ENCODE measurements at places on chromosomes 3 and 15.
A peak's percentile ranks its signal among the peaks of the same experiment; 100 is the strongest.

GRCh38 chr15:27094235-27094634 lies 123.3 kb downstream of the GABRG3 start:
- no peak for DNase-seq

DNA sequence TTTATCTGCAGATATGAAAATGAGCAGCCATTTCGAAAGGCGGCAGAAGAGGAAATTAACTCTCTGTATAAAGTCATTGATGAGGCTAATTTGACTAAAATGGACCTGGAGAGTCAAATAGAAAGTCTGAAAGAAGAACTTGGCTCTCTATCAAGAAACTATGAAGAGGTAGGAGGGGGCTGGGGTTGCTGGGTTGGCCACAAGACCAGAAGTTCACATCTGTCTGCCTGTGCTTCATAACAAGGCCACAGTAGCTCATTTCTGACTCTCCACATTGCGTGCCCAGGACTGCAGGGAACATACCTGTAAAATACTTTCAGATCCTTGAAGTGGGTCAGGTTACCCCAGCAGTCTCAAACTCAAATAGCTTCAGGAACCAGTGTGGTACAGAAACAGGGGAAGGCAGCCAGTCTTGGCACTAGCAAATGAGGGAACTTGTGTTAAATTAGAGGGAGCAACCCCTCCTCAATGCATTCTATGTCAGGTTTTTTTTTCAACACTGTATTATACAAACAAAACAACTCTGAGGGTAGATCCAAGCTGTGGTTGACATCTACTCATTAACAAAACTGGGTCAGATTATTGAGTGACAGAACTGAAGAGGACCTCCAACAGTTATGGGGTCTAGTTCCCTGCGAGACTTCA lies 48.7 kb downstream of the BFSP2 start:
- peak; percentile 76 for DNase-seq

DNA sequence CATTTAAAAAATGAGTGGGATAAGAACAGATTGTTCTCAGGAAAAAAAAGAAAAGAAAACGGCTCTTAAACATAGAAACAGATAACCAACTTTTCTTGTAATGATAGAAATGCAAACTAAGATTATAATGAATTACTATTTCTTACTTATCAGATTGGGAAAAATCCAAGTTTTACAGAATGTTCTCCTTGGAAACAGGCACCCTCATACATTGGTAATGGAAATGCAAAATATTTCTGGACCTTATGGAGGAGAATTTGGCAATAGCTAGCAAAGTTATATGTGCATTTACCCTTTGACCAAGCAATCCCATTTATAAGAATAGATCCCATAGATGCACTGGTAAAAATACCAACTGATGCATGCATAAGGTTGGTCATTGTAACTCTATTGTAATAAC lies 3.7 kb upstream of the ANKDD1A start:
- no peak for DNase-seq

GRCh38 chr15:84799511-84800187 lies 17.5 kb upstream of the ALPK3 start:
- no peak for DNase-seq

- no peak for DNase-seq
Observed at GRCh38 chr3:39671116-39671515, 138.3 kb upstream of the MYRIP start.

- DNase-seq, result no peak
Observed at GRCh38 chr15:48466820-48467219, 135.6 kb downstream of the DUT start.

GRCh38 chr15:82105451-82106215 lies 59.8 kb upstream of the MEX3B start:
- DNase-seq, result no peak

GRCh38 chr3:108171106-108171505 lies 51.1 kb downstream of the IFT57 start:
- DNase-seq, result no peak

GRCh38 chr3:65664446-65664845 lies 374.3 kb downstream of the MAGI1 start:
- DNase-seq, result no peak

GRCh38 chr3:132032959-132033358 lies 1.9 kb downstream of the CPNE4 start:
- DNase-seq, result no peak

DNA sequence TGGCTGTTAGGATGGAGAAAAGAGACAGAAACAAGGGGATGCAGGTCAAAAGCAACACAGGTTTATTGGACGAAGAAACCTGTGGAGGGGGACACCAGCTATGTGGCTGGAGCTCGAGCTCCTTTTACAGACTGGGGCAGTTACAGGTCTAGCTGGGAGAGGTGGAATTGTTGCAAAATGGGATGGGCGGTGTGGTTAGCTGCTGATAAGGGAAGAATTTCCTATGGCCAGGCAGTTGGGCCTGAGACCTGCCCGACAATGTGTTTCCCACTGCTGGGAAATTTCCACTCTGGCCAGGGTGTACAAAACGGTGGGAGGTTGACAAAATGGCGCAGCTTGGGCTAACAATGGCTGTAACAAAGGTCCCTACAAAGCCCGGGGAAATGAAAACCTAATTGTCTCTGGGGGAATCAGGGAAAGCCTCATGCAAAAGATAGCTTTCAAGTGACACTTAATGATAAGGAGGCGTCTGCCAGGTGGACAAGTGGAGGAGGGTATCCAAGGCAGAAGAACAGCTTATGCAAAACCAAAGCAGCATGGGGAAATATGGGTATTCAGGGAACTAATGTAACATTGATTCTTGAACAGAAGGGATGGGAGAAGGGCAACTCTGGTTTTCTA lies 137.4 kb upstream of the SGO1 start:
- DNase-seq, result no peak

DNA sequence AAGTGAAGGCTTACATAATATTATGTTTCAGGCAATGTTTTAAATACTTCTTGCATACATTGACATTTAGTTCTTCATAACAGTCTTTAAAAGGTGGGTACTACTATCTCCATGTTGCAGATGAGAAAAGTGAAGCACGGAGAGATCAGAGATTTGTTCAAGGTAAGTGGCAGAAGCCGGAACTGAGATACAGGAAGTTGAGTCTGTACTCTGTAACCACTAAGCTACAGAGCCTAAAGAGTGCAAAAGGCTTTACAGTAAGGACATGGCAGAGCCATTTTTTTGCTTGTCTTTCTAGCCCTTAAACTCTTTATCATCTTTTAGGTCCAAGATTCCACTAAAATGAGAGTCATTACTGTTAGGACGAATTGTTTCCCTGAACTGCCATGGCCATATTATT lies 186.5 kb upstream of the PEX5L start:
- DNase-seq, result no peak

GRCh38 chr15:74829486-74829885 lies 3.1 kb downstream of the CPLX3 start:
- DNase-seq, result no peak

- DNase-seq, result no peak
Observed at GRCh38 chr3:37628711-37629301, 232.9 kb upstream of the CTDSPL start.

DNA sequence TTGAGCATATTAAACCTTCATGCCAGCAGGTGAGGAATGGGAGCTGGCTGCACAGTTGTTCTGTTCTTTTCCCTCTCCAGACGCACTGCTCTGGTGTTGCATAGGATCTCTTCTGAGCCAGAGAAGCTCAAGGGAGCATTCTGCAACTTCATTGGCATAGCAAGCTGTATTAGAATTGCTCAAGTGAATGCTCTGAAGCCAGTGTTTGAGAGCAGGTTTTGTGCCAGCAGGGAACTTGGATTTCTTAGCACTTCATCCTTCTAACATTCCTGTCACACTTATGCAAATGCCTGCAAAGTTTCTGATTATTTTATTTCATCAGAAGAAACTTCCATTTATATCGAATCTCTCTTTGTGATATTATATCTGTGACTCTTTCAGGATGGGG lies 366.6 kb downstream of the AGBL1 start:
- no peak for DNase-seq

DNA sequence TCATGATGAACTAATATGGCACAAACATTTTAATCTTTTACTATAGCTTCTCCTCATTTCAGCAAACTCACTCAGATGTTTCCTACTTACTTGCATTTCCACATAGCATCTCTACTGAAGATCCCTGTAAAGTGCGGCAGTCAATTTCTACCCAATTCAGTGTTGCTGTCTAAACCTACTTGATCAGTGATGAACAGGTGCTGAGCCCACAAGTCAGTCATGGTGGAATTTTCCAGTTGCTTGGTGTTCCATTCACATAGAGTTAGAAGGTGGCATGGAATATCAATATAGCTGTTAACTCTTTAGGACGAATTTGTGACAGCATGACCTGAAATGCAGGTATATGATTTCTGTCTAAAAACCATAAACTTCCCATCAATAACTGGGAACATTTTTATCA lies 22.7 kb downstream of the MRPL3 start:
- no peak for DNase-seq

DNA sequence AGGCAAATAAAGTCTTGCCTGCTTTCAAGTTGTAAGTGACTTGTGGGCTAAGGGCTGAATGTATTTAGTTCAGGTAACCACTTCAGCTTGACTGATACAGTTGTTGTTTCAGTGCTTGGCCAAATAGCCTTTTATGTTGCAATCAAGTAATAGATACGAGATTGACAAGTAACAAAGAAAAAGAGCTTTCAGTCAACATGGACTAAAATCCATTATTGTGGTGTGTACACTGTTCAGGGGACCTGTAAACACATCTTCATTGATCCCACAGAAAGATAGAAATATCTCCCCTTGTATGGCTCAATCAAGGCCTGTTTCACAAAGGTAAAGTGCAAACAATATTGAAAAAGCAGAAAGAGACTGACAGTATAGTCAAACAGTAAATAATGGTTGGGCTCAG lies 224.8 kb upstream of the TMCO5A start:
- DNase-seq, result no peak

DNA sequence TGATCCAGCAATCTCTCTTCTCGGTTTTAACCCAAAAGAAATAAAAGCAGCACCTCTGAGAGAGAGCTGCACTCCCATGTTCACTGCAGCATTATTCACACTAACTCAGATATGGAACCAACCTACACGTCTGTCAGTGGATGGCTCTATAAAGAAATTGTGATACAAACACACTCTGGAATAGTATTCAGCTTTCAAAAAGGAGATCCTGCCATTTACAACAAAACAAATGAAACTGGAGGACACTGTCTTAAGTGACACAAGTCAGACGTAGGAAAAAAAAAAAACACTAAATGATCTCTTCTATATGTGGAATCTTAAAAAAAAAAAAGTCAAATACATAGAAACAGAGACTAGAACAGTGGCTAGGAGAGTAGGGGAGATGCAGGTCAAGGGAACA lies 9.2 kb downstream of the HERC1 start:
- DNase-seq, result no peak

DNA sequence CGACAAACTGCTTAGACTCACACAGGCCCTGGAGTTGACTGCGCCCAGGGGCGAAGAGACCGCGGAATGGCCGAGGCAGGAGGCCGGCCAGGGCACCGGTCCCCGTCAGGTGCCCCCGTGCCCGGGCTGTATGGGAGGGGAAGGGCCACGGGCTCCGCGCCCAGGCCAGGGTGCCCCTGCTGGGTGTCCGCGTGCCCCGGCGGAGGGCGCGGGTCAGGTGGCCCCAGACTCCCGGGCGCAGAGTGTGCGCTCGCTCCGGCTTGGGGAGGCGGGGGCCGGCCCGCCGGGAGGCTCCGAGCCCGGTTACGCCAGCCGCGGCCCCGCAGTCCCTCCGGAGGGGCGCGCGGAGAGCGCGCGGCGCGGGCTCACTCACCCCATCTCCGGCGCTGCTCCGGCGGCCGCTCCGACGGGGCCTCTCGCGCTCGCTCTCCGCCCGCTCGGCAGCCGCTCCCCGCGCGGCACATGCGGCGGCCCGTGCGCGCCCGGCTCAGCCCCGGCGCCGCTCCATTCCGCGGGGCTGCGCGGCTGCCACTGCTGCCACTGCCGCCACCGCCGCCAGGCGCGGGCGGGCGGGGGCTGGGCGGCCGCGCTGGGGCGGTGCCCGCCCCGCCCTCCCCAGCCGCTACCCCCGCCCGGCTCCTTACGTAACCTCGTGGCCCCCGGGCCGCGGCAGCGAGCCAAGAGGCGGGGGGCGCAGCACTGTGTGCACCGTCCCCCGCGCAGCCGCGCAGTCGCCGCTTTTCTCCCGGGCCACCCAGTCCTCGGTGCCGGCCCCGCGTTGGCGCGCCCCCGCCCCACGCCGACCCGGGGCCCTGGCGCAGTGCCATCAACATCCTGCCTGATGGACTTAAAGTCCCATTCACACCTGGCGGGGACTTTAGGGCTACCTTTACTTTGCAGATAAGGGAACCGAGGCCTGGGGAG lies at the start of gene HOMER2:
TSS of gene HOMER2 (minus strand) at position 563 of the 924 bp plus-strand sequence. CDS start at position 378, 185 bp downstream.
- DNase-seq, result peak; percentile 18

DNA sequence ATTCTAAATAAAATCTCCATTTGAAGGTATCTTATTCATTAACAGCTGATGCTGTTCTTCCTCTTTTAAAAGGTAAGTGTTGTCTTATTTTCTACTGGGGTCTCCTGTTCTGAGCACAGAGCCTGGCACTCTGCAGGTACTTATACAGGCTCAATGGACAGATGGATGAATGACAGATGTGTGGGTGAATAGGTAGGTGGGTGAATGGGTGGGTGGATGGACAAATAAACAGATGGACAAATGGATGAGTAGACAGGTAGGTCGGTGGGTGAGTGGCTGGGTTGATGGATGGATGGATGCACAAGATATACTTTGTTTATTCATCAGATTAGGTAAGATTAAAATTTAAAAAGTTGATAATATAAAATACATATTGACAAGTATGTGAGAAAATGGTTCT lies 53.5 kb downstream of the SLC41A3 start:
- no peak for DNase-seq

DNA sequence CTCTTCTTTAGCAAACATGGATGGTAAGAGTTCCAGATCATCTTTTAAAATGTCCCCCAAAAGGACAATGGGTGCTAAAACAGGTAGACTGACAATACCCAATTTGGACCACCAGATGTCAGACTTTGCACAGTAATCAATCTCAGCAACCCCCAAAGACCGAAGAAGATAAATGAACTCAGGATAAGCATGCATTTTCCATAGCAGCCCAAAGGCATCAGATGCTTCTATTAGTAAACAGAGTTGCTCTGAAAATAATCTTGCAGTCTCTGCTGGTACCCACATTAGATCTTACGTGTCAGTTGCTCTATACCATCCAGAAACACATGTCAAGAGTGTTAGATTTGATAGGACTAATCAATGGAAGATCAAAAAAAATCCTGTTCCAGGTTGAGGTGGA lies 20.6 kb downstream of the MYH15 start:
- DNase-seq, result peak; percentile 39

GRCh38 chr3:14967285-14967684 lies 19.9 kb downstream of the NR2C2 start:
- no peak for DNase-seq

GRCh38 chr15:35680951-35681350 lies 135.0 kb upstream of the DPH6 start:
- no peak for DNase-seq

DNA sequence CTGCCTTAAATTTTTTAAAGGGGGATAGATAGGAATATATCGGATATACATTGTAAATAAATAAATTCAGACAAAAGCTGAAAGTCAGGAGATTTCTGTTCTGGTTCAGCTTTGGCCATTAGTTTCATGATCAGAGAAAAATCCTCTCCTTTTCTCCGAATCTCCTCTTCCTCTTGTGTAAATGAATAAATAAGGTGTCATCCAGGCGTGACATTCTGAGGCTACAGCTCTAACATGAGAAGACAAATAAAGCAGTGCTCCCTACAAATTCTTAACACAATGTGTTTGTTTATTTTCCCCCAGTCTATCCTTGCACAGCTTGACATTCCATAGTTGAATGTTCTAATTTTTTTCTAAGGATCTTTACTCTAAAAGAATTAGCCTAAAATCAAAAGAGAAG lies 9.4 kb upstream of the MB21D2 start:
- no peak for DNase-seq

GRCh38 chr15:84766461-84767035 lies 18.2 kb downstream of the ZNF592 start:
- DNase-seq, result no peak
